ENCODE measurements at places on chromosomes 13 and 19.

DNA sequence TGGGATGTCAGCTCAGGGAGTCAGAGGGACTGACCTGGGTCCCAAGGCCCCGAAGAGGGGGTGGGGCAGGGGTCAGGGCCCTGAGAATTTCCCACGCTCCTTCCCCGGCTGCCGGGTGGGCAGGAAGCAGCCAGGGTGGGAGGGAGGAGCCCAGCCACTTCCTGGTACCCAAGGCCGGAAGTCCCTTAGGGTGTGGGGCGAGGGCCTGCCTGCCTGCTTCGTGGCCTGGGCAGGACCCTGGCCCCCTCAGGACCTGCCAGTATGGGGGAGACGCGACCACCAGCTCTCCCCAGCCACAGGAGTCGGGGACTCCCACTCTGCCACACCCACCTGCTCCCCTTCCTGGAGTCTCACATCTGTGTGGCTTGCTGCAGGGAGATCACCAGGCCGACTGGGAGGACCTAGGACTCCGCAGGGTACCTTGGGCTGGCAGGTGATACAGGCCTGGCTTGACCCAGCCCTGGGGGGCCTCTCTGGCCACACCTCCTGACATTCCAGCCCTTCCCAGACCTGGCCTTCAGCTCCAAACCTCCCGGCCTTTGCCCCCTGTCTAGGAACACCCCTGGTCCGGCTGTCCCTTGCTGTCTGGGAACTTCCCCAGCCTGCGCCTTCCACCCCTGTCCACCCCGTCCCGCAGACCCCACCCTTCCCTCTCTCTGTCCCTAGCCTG, 9.8 kb upstream of the CIRBP start:
- peak; percentile 81 for DNase-seq

DNA sequence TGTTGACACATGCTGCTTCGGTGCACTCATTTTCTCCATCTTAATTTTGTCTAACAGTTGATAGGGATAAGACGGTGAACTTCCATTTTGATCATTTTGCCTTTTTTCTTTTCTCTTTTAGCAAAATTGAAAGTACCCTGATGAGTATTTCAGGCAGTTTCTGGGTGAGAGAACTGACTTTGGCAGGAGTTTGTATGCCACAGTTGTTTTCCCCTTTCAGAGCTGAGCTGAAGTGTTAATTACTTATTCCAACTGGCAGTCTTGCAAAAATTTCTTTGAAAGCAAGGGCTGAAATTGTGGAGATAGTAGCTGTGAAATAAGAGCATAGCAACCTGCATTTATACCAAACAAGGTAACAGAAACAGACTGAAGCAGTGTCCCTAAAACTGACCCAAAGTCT, 180.2 kb downstream of the SLITRK5 start:
- no peak for DNase-seq

DNA sequence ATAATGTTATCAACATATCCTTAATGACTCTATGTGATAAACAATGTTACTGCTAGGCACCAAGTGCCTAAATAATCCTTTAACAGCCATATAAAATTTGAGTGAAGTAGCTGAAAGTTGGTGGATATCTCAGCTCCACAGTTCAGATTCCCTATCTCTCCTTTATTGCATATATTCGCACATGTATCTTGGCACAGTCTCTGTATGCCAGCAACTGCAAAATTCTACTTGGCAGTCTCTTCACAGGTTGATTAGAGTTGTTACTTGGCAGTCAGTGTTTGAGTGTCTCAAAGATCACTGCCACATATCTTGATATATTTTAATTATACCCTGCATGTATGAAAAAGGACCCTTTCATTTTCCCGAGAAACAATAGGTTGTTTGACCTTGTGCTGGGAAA, 879.3 kb downstream of the OLFM4 start:
- no peak for DNase-seq

DNA sequence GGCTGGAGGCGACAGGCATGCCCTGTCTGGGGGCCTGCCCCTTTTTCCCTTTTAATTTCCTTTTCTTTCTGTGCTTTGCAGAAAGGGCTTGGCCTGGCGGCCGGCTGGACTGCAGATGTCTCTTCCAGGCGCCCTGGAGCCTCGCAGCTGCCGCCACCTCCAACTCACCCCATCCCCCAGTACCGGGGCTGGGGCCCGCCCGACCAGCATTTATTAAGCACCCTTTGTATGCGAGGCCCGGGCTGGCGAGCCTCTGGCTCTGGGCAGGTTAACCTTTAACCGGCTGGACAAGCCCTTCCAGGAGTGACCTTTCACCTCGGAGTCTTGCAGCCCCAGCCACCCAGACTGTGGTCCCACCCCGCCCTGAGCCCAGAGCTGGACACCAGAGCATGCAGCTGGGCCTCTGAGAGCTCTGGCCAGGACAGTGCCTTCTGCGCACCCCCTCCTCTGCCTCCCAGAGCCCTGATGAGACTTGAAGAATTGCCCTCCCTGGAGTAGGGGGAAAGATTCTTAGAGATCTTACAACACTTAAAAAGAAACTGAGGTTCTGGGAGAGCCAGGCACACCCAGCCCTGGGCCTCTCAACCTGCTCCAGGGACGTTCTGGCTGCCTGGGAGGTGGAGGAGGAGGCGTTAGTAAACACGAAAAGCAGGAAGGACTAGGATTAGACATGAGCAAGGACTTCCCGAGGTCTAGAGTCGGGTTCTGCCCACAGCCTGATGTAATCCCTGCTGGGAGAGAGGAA, 1.1 kb upstream of the NR2F6 start:
- peak; percentile 59 for DNase-seq

DNA sequence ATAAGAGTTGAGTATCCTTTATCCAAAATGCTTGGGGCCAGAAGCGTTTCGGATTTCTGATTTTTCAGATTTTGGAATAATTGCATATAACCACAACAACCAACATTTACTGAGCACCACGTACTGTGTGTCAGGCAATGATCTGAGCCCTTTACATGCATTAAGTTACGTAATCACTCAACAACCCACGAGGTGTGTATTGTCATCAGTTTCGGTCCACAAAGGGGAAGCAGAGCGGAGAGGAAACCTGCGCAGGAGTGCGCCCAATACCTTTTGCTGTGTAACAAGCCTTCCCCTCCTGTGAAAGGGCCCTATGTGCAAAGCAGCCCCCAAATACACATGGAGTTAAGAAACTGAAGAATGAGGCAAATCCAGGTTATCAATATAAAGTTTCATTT, 20.7 kb upstream of the NLRP12 start:
- DNase-seq = no peak

DNA sequence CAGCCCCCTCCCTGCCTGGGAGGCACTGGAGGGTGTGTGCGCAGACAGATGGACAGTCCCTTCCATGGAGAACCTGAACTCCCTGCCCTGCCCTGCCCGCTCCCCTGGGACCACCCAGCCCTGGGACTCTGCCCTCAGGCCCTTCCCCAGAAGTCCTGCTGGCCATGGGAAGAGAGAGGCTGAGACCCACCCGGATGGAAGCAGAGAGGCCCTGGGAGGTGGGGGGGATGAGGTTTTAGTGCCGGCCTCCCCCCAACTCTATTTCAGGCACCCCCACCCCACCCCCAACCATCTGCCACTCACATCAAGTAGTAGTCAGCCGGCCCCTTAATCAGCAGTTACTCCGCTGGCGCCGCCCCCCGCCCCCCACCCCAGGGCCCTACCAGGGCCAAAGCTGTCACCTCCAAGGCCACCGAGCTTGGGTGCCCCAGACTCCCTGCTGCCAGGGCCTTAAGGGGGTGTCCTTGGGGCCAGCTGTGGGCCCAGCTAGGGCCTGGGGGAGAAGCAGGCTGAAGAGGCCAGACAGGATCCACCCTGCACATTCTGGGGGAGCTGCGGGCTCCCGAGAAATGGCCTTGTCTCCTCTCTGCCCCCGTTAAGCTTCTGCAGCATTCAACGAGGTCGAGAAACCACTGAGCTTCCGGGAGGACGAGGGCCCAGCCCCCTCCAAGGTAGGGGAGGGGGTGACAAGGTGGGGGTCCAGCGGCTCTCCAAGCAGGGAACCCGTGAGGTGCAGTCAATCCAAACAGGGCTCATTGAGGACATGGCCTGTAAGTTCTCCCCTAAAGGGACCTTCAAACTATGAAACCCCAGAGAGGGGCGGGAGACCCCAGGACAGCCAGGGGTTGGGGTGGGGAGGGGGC, 17.4 kb downstream of the NMRK2 start:
- no peak for DNase-seq

GRCh38 chr13:75762076-75762937, 126.2 kb downstream of the LMO7 start:
- DNase-seq = no peak

All from GM23338 (cell line).